ENCODE measurements at places on chromosomes 1 and 21. TPM values are rescaled to one million over a fixed set of nuclear protein-coding genes. Genes with fewer than 3 reads are reported as not detected.

S100A14 gene
- not detected for total RNA-seq

S100A12 gene
- total RNA-seq: not detected

SAMSN1 gene
- 6.5 TPM for total RNA-seq

GBP7 gene
- not detected for total RNA-seq

ABCG1 gene
- total RNA-seq: 41.6 TPM

CNR2 gene
- not detected for total RNA-seq

RPTN gene
- total RNA-seq: 0.19 TPM

TNFRSF4 gene
- total RNA-seq: 0.63 TPM

LCE1E gene
- not detected for total RNA-seq

BARHL2 gene
- total RNA-seq: not detected

KIF26B gene
- 0.09 TPM for total RNA-seq

CLCA4 gene
- total RNA-seq: not detected

FAM78B gene
- 0.09 TPM for total RNA-seq

PHGDH gene
- total RNA-seq: 7.5 TPM

GPR52 gene
- 0.54 TPM for total RNA-seq

LYST gene
- total RNA-seq: 8.8 TPM

TPTE gene
- total RNA-seq: not detected

CD2 gene
- total RNA-seq: not detected

KIF17 gene
- total RNA-seq: 1.4 TPM

DMRTA2 gene
- not detected for total RNA-seq

ETV3L gene
- total RNA-seq: not detected

NID1 gene
- total RNA-seq: 60.6 TPM

UBXN11 gene
- 3.1 TPM for total RNA-seq

RAB7B gene
- total RNA-seq: 0.09 TPM

KPRP gene
- not detected for total RNA-seq

HES4 gene
- total RNA-seq: 17.0 TPM

AMY1C gene
- not detected for total RNA-seq

SPATA46 gene
- not detected for total RNA-seq

PDXK gene
- total RNA-seq: 64.1 TPM

LAX1 gene
- not detected for total RNA-seq

OR2G6 gene
- total RNA-seq: not detected

CRNN gene
- not detected for total RNA-seq

TNFRSF18 gene
- not detected for total RNA-seq

ARHGEF16 gene
- total RNA-seq: 0.09 TPM

CAMK1G gene
- total RNA-seq: not detected

TFF2 gene
- not detected for total RNA-seq

C8B gene
- not detected for total RNA-seq

SPRR5 gene
- not detected for total RNA-seq

MCOLN2 gene
- total RNA-seq: not detected

KLF18 gene
- total RNA-seq: not detected

HMGCS2 gene
- total RNA-seq: not detected

CBR3 gene
- total RNA-seq: 11.1 TPM

ECE1 gene
- total RNA-seq: 279 TPM

DPT gene
- not detected for total RNA-seq

KRTAP10-9 gene
- total RNA-seq: not detected

H3-3A gene
- 140 TPM for total RNA-seq

TDRD10 gene
- 2.5 TPM for total RNA-seq

NTNG1 gene
- total RNA-seq: 0.18 TPM

Data from endothelial cell of coronary artery (primary cell).